Large intestine (tissue), 12 donors: ENCODE measurements at places on chromosomes 16 and 17.

GRCh38 chr16:53891409-53892139 is 187.6 kb downstream of the FTO start:
- DNase-seq = no peak

GRCh38 chr17:42405963-42406495 is 17.0 kb downstream of the CAVIN1 start:
- DNase-seq = peak; percentile 63

DNA sequence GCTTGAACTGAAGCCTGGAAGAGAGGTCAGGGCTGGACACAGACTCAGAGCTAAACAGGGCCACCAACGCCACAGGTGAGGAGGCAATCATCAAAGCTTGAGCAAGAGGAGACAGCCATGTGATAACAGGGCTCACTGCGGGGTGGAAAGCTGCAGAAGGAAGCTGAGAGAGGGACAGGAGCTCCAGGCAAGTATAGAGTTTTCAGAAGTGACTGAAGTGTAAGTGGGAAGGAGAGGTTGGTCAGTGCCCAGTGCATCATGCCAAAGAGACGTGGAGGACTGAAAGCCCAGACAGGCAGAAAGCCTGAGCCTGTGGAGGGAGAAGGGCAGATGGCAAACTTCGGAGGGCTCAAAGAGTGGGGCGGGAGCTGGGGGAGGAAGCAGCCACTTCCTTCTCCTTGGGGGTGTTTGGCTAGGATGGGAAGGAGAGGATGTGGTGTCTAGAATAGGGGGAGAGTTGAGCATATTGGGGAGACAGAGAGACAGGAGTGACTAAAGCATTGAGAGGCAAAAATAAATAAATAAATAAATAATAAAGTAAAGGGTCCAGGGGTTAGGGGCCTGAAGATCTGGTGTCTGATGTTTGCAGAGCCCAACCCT is 2.6 kb downstream of the KIFC3 start:
- DNase-seq = no peak

DNA sequence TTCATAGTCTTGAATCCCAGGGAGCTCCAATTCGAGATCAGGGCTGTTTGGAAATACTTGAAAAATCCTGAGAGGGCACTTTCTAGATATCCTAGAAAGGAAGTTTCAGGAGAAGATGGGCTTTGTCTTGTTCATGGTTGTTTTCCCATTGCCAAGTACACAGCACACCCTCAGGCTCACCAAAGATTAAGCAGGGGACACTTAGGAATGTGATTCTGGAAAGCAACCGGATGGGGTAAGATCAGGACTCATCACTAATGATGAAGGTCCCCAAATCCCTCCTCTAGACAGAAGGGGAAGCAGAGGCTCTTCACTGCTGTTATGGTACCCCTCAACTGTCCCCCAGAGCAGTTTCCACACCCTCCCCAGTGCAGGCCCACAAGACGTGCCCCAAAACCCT is 40.7 kb downstream of the VAC14 start:
- DNase-seq = no peak

DNA sequence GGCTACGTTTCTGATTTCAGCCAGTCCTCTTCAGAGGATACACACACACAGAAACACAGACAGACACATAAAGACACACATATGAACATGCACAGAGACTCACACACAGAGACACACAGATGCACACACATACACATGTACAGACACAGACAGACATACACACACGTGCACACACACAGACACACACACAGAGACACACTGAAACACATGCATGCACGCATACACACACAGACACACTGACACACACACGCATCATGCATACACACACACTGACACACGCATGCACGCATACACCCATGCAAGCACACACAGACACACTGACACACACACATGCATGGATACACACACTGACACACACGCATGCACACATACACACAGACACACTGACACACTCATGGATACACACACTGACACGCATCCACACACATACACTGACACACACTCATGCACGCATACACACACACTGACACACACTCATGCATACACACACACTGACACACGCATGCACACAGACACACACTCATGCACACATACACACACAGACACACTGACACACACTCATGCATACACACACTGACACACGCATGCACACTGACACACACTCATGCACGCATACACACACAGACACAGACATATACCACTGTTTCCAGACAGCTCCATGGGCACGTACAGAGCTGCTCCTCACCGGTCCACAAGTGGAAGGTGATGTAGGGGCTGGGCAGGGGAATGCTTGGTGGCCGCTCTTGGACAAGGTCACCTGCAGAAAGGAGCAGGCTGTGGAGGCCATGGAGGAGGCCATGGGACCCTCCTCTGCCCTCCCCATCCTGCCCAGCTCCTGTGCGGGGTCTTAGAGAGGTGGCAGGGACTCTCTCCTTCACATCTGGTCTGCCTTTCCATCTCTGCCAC is 30.1 kb upstream of the MFSD6L start:
- DNase-seq = no peak

GRCh38 chr16:77273-77806 is 685 bp upstream of the MPG start:
- DNase-seq = no peak

- no peak for DNase-seq
These were observed 61.1 kb downstream of the ADAMTS18 start for GRCh38 chr16:77373726-77374125.

- DNase-seq = no peak
These were observed 28.5 kb downstream of the MXRA7 start for GRCh38 chr17:76682296-76682695.

DNA sequence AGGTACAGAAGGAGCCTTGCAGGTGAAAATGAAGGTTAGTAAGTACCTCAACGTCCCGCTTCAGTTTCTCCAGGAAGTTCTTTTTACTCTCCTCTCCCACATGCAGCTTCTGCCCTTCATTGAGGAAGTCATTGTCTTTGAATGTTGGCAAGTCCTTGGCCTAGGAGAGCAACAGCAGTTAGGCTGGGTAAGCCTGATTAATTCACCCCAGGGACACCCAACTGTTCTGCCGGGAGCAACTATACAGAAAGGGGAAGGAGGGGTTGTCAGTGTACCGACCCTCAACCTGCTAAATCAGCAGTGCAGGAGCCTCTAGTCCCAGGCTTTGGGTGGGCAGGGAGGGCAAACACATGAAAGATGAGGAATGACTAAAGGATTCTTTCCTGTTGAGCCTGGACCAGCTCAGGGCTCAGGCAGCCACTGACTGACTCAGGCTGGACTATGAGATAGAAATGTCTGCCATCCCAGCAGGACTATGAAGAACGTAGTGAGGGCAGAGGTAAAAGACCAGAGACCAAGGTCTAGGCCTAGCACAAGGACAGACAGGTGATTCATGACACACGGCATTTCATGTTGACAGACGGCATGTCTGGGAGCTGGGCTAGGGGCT is 21.6 kb downstream of the PIP4K2B start:
- DNase-seq = no peak

DNA sequence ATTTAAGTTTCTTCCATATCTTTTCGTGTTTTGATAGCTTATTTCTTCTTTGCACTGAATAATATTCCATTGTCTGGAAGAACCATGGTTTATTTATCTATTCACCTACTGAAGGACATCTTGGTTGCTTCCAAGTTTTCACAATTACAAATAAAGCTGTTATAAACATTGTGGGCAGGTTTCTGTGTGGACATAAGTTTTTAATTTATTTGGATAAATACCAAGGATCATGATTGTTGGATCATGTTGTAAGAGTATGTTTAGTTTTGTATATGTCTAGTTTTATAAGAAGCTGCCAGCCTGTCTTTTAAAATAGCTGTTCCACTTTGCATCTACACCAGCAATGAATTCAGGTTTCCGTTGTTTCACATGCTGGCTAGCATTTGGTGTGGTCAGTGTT is 339.4 kb downstream of the CDH11 start:
- DNase-seq = no peak

GRCh38 chr17:6496640-6497441 is 52.6 kb downstream of the PIMREG start:
- DNase-seq = no peak

GRCh38 chr16:78147911-78148401 is 48.5 kb downstream of the WWOX start:
- no peak for DNase-seq
